ENCODE measurements at places on chromosomes 4 and X.

GRCh38 chr4:73396993-73397972 is 6.8 kb upstream of the ALB start:
- DNase-seq: no peak

DNA sequence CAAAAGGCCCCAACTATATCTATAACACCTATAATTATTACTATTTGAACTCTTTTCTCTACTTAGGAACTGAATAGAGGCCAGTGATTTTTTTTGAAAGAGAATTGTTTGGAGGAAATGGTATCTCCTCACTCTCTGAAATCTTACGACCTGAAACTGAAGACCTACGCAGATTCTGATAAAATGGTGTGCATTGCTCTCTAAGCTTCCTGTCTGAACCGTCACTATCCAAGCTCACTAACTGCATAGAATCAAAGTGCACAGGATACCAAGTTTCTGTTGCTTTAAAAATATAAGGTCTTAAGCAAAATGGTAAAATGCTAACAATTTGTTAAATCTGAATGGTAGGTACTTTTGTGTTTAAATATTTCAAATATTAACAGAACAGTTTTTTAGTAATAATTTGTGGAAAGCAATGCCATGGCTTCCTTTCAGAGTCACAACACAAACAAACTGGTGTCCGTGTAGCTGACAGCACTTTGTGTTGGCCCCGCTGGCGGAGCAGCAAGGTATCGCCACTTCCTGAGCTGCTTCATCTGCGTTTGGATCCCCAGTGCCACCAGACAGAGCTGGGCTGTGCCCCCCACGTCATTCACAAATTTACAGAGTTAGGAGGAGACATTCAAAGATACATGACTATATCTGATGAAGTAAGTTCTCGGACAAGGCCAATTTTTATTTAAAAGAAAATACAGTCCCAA is 313.9 kb downstream of the FBXW7 start:
- no peak for DNase-seq

- DNase-seq: no peak
These were observed 98.9 kb downstream of the HPGD start for GRCh38 chr4:174423257-174423944.

- DNase-seq: no peak
These were observed 33.6 kb upstream of the IL13RA1 start for GRCh38 chrX:118693843-118694242.

DNA sequence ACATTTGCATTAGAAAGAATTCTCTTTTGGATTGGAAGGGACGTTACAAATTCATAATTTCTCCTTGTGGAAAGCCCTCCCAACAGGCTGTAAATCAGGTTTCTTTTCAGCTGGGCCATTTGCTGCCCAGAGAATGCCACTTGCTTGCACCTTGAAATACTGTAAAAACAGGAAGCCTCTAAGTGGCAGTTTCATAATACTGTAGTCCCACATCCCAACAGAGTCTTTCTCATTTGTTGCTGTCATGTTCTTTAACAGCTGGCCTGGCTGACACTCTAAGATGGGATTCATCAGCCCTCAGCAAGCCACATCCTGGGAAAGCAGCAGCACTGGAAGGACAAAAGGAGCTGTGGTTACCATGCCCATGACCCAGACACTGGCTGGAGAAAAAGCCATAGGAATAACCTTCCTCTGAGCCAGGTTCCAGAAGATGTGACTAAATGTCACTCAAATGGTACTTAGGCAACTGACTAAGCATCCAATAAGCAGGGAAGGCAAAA is 221.9 kb upstream of the MBNL3 start:
- DNase-seq: no peak

GRCh38 chr4:7956270-7956808 is 16.7 kb upstream of the AFAP1 start:
- no peak for DNase-seq

DNA sequence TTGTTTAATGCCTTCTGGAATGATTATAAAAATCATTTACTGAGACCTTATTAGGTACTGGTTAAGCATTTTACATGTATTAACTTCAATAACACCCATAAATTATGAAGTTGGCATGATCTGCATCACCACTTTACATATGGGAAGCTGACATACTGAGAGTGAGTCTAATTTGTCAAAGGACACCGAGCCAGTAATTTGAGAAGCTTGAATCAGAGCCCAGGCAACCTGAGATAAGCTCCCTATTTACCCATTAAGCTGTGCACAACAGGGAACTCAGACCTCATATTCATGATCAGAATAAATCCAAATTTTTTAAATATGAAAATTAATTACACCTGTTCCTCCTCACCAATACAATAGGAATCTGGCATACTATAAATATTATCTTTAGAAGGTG is 247.9 kb upstream of the EPHA5 start:
- no peak for DNase-seq

- DNase-seq: no peak
These were observed 142.7 kb upstream of the NALF2 start for GRCh38 chrX:69361311-69361845.

DNA sequence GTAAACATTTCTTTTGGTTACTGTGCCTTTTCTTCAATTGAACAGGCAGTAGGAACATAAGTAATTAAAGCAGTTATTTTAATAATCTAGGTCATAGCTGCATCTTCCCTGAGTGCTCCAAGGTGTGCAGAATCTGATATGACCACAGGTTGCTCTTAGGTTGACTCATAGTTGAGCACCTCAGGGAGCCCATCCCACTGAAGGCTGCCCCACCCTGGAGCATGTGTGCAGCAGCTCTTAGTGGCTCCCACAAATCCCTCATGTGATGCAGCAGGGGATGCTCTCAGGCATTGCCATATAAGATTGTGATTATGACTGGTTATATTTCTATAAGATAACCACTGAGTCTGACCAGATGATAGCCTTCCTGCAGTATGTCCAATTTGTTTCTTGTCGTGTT is 72.3 kb downstream of the ZNF518B start:
- no peak for DNase-seq

GRCh38 chrX:53526999-53527398 is 92.8 kb upstream of the HSD17B10 start:
- DNase-seq: no peak

- DNase-seq: no peak
These were observed 76.5 kb upstream of the TSPAN7 start for GRCh38 chrX:38484607-38485498.

DNA sequence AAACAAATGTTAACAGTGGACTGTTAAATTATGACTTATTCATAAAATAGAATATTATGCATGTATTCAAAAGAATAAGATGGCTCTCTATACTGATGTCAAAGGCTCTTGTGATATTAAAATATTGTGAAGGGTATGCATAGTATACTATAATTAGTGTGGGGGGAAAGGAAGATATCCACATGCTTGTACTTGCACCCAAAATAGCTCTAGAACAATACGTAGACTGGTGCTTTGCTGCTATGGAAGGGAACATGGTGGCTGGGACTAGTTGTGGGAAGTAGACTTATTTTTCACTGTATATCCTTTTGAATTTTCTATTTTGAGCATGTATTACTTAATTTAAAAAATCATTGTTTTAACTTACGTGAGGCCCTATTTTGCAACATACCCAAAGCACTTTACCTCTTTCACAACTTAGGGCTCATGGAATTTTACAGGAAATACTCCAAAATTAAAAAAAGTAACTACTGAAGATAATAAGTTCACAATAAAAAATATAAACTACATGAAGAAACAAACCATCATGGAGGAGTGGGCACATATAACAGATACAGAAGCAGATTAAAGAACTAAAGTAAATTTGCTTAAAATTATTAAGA is 7.9 kb downstream of the PGRMC2 start:
- DNase-seq: no peak

- DNase-seq: no peak
These were observed 5.7 kb upstream of the XK start for GRCh38 chrX:37679888-37680287.

DNA sequence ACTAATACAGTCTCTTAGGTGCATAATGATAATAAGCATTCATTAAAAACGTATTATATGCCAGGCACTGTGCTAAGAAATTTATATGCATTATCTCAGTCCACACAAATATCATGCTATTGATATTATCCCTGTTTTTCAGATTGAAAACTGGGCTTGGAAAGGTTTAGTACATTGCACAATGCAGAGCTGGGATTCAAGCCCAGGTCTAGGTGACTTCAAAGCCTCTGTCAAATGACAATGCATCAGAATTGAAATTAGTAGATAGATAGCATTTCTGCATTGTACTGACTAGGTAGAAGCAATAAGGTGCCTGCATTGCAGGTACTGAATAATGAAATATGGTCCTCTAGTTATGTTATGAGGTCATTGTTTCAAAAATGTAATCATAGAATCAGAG is 18.2 kb upstream of the SCOC start:
- DNase-seq: no peak

DNA sequence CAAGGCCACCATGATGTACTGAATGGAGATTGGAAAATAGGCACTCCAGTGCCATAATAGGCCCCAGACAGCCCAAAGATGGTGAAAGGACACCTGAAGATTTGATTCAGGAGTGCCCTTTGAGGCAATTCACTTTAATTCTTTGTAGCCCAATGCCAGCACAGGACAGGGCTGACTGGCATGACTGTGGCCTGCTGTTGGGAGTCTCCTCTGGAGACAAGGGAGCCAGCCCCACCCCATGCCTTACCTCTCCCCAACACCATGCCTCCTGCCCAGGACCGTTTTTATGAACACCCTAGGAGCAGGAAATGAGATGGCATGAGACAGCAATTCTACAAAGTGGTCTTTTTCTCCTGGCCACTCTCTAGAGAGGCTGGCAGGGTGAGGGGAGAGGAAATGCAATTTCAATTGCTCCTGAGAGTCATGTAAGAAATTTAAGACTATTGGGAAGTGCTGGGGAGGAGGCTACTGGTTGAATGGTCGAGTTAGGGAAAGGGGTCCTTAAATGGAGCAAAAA is 94.2 kb upstream of the MAMLD1 start:
- DNase-seq: no peak

DNA sequence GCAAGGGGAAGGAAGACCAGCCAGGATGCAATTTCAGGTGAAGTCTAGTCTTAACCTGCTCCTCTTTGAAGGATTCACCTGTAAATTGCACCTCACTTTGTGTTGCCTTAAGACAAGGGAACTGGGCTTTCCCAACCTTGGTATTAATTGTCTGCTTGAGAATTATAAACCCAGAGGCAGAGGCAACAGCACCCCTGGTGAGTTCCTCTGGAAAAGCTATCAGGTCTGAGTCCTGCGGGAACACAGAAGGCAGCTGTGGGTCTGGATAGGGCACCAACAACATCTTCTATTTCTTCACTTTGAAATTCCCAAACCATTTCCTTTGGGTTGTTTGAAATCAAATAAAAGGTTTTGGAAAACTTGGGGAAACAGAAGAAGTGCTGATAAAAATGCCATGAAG is 109.2 kb upstream of the NPY2R start:
- no peak for DNase-seq

- DNase-seq: no peak
These were observed 112.7 kb upstream of the DUSP21 start for GRCh38 chrX:44731160-44731559.

GRCh38 chrX:10750581-10750980 is 130.2 kb upstream of the MID1 start:
- no peak for DNase-seq

DNA sequence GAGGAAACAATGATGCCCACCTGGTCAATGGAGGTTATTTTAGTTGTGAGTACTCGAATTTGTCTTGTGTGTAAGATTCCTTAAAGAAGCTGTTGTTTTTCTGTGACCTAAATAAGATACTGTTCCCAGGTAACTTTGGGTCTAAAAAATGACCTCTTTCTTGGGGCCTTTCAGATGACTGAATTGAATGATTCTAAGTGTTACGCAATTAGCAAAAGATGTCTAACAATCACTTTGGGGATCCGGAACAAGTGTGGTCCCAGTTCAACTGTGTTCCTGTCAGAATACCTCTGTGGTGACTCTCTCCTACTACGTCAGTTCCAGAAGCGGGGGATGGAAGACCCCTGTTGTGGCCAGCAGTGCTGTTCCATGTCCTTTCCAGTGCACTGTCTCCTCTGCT is 99.4 kb downstream of the FRAS1 start:
- no peak for DNase-seq

DNA sequence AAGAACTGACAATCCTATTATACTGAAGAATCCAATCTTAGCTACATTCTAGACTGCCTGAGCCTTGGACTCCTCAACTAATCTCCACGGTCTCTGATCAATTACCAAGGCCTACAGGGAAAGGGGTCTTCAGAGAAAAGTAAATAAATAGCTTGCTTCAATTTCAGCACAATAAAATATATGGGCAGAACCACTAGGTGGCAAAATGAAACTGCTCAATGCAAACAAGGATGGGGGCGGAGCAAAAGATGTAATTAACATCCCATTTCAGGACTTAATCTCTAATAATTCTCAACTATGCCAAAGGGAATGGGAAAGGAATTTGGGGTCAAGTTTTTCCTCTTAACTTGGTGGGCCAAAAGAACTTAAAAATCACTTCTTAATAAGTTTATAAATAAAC is 78.4 kb upstream of the MAP3K15 start:
- DNase-seq: no peak

- DNase-seq: no peak
These were observed 62.5 kb downstream of the WFS1 start for GRCh38 chr4:6332042-6332668.

- no peak for DNase-seq
These were observed 109.7 kb downstream of the MSL3 start for GRCh38 chrX:11867610-11868345.

DNA sequence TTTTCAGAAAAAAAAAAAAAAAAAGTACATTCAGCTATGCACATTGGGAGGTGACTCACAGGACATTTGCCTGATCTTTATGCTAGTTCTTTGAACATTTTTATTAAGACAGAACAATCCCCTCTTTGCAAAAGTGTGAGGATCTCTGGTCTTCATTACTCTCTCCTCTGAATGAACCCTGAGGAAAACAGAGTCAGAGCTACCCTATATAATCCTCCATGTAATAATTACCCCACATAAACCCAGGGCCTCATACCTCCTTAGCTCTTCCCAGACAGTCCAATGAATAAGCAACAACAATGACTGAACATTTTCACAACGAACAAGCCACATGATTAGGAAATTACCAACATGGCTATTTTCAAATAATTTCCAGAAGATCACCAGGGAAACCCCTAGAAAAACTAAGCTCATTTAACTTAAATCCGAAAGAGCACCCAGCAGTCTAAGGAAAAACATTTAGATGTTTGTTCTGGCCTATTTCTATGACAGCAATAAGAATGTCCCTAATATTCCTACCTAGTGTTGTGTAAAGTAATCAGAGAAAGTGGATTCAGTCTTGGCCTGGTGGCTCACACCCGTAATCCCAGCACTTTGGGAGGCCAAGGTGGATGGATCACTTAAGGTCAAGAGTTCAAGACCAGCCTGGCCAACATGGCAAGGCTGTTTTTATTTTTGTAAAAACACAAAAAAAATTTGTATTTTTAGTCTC is 37.8 kb downstream of the TBC1D9 start:
- no peak for DNase-seq

DNA sequence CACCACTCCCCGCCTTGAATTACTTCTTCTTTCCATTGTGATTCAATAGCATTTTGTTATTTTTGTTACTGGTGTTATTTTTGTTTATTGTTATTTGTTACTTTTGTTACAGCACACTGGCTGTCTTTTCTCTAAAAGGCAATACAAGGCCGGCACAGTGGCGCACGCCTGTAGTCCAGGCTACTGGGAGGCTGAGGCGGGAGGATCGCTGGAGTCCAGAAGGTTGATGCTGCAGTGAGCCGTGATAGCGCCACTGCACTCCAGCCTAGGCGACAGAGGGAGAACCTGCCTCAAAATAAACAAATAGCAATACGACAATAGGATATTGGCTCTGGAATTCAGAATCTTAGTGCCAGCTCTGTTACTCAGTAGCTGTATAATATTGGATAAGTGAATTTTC is 1.0 kb upstream of the MED12 start:
- DNase-seq: no peak

- no peak for DNase-seq
These were observed 107.8 kb upstream of the SCML1 start for GRCh38 chrX:17629519-17629918.

GRCh38 chr4:142416121-142416520 is 430.0 kb downstream of the INPP4B start:
- no peak for DNase-seq

Measured in central memory CD8-positive, alpha-beta T cell (primary cell).